Dermis microvascular lymphatic vessel endothelial cell (primary cell): ENCODE measurements at places on chromosomes 4 and X. TPM values are rescaled to one million over a fixed set of nuclear protein-coding genes. Genes with fewer than 3 reads are reported as not detected.

DNA sequence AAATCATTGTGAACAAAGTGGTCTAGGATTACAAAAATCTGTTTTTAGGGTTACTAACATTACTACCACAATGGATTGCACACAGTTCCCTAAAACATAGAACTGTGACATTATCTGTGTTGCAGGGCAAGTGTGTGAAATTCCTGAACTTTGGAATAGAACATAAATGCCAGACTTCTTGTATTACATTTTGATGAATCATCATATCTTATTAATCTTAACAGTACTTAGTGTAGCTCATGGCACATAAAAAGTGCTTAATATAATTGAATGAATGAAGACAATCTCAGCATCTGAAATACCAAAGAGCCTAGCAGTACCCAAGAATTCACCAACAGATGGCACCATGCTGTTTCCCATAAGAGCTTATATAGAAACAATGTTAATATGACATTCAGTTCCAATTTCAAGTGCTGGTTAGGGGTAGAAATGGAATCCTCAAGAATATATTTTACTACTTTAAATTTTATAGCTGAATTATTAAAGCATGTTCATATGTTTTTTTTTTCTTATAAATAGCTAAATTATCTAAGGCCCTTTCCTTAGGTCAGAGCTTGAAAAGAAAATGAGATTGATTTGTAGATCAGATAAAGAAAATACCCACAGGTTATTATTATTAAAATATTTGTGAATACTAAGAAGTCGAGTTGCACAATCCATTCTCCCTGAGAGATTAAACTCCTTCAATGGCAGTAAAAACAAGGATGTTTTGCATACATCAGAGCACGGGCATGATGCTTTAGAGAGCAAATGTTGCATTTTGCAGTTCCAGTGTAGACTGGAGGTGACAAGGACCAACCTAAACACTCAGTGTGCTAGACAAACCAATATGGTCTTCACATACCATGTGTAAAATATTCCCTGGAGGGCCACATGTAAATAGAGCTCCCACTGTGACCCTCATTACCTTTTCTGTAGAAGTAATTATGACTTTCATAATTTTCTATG, 25.7 kb upstream of the SHISA3 start:
- peak; percentile 77 for DNase-seq

Gene IL21
- not detected in 2 replicates for total RNA-seq

DNA sequence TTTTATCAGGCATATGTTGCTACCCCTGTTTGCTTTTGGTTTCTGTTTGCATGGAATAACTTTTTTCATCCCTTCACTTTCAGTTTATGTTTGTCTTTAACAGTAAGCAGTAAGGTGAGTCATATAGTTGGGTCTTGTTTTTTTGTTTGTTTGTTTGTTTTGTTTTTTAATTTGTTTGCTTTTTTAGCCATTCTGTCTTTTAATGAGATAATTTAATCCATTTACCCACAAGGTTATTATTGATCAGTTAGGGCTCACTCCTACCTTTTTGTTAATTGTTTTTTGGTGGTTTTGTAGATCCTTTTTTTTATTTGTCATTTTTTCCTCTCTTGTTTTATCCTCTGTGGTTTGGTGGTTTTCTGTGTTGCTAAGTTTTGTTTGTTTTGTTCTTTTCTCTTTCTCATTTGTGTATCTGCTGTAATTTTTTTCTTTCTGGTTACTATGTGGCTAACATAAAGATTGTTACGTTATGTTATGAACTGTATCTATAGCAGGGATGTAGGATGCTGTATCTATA, 379.5 kb upstream of the MAD2L1 start:
- DNase-seq, result no peak

DNA sequence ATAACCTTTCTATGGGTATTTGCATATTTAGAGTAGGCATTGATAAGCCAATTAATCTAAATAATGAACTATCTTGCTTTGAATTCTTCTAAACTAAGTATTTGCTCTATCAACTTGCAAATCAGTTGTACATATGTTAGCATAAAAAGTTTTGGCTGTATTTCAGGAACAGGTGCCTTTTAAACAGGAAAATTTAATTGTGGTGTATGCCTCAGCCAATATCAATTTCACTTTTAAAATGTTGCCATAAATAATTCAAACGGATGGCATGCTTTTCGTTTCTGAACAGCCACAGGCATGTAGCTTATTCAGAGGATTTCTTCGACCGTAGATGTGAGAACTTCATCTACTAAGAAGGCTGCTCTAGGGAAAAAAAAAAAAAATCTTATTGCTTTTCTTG, 99.9 kb downstream of the DCLK2 start:
- no peak for DNase-seq

Gene UCHL1
- total RNA-seq, result 24.9 and 49.9 TPM in 2 replicates

DNA sequence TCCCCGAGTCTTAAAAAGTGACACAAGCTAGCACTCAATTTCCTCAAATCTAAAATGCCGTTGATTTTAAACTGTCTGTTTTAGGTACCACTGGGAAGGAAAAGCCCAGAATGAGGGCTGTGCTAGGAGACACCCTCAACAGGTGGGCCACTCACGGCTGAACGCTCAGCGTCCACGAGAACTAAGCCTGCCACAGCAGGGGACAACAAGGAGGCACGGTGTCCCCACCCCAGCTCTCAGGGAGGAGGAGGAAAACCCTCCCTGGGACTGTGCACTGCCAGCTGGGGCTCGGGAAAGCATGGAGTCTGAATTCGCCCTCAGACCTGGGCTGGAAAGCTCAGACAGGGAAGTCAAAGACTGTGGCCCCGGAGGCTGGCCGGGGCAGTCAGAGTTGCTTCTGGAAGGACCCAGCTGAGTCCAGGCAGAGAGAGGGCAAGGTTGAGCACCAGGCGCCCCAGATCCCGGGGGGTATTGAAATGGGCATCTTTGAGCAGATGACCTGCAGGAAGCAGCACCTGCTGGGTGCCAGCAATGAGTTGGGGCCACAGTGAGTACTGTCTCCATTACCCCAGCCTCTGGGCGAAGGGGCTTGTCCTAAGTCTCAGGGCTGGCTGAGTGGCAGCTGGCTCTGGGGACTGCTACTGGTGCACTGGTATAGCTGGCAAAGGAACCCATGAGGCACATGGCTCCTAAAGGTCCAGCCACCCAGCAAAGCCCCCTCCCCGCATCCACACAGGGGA, 769 bp upstream of the CPZ start:
- no peak for DNase-seq

Gene TBC1D9
- total RNA-seq, result 47.2 and 68.8 TPM in 2 replicates

DNA sequence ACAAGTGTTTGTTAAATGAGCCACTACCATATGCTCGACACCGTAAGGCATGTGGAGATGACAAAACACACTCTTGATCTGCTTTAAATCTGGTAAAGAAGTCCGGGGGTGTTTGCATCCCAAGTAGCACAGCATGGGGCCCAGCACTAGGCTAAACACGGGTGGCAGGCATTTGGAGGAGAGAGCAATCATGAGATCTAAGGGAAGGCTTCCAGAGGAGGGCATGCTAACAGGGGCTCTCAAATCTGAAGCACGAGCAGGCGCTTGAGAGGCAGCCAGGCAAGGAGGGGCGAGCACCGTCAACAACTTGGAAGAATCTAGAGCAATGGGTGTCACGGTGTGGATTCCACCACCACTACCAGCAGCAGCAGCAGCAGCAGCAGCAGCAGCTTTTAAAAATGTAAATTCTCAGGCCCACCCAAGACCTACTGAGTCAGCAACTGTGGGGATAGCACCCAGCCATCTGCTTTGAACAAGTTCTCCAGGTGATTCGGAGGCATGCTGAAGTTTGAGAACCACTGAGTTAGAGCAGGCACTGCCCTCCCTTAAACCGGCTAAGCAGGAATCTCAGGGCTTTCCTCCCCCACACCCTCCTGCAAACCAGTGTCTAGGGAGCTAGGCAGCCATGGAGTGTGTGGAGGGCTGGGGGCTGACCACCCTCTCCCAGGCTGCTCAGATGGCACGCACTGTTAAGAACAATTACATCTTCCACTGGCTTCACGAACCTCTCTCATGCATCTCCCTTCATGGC, 70.2 kb upstream of the MAP3K15 start:
- DNase-seq, result no peak

Gene NHSL2
- 24.3 and 24.8 TPM in 2 replicates for total RNA-seq

GRCh38 chrX:45788941-45789348, 588.3 kb upstream of the DIPK2B start:
- DNase-seq, result peak; percentile 90

DNA sequence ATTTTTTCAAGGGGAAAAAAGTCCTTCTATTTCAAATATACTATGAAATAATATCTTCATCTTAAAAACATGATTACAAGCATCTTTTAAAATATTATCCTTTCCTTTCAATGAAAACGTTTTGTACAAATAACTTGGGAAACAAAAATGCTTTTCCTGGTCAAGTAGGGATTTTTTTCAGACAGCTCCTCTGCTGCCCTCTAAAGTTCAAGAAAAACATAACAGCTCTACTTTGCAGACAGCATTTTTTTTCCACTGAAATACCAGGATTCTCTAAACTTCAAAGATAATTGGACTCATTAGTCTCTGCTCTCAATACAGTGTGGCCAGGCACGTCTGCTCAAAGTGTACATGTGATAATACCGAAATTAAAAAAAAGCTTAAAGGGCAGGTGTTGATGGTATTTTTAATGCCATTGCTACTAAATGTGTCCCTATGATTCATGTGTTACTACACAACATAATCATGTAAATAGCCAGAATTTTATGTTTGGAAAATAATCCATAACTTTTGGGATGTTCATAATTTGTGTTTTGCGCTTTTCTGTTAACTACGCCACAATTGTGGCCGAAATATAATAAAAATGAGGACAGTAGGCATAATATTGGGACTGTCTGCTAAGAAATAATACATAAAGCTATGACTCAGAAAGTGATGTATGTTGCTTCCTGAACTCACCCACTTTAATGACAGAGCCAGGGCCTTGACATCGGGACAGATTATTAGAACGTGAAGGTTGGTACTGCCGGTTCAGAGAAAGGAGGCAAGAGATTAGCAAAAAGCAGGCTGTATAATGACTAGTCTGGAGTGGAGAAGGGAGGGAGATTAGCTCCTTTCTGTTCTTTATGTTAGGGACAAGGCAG, 478.9 kb downstream of the KCNIP4 start:
- DNase-seq, result no peak

DNA sequence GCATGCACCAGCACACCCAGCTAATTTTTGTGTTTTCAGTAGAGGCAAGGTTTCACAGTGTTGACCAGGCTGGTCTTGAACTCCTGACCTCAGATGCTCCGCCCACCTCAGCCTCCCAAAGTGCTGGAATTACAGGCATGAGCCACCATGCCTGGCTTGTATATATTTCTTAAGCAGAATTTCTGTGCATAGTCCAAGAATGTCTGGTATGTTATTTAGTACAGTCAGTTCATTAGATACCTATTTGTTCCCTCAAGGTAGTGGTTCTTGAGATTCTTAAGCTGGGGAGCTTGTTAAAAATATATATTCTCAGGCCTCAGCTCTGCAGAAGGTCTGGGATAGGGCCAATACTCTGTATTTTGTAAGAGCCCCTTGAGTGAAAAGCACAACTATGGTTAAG, 4.6 kb upstream of the SERTM2 start:
- DNase-seq, result no peak

DNA sequence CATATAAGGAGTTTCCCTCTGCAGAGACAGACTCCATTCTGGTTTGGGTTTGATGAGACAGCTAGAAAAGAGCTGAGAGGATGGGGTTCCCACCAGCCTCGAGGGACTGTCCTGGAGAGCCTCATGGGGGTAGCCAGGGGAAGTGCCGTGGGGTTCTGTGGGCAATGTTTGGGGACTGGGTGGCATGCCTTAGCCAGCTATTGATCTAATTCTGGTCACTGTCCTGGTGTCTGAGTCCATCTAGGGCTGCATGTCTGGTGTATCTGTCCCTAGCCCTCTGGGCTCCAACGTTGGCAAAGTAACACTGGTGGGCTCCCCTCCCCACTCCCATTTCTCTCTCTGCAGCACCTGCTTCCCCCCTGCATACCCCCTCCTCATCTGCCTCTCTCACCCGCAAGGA, 135.4 kb downstream of the SMIM20 start:
- no peak for DNase-seq

Gene CNGA1
- total RNA-seq, result not detected in 2 replicates

Gene FGF5
- 0.13 TPM in 2 replicates for total RNA-seq

DNA sequence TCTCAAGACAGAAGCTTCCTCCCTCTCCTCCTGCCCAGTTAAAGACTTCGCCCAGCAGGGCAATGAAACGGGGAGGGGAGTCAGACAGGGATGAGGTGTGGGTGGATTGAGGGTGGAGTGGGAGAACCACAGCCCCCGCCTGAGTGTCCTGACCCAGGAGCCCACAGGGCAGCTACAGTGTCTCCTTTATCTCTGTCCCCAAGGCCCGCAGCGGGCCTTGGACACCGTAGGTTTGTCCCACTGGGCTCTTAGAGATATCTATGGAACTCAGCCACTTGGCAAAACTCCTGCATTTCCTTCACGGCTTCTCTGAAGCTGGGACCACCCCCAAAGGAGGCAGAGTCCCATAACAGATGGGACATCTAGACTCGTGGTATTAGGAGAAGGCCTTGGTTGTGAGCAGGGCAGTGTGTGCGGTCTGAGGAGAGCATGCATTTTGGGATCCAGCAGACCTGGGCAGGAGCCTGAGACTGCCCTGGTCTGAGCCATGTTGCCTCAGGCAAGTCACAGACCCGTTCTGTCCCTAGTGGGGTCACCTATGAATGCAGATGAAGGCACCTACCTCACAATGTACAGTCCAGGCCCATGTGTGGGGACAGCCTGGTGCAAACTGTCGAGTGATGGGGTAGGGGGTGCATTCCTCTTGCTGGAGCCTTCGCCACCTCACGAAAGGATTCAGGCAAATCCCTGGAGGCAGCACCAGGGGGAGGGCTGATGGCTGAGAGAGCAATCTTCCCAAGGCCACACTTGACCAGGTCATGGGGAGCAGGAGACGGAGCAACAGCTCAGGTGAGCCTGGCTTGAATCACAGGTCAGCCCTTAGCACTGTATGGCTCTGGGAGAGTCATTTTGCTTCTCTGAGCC, 225.7 kb upstream of the PSAPL1 start:
- no peak for DNase-seq

Gene UTP3
- total RNA-seq, result 10.8 and 17.1 TPM in 2 replicates

GRCh38 chr4:48196758-48197504, 62.9 kb upstream of the TXK start:
- no peak for DNase-seq

GRCh38 chrX:116781926-116782325, 319.1 kb upstream of the CT83 start:
- no peak for DNase-seq

GRCh38 chrX:16711219-16711811, 1.2 kb downstream of the CTPS2 start:
- DNase-seq, result no peak

GRCh38 chrX:148763896-148764295, 263.5 kb downstream of the AFF2 start:
- no peak for DNase-seq

DNA sequence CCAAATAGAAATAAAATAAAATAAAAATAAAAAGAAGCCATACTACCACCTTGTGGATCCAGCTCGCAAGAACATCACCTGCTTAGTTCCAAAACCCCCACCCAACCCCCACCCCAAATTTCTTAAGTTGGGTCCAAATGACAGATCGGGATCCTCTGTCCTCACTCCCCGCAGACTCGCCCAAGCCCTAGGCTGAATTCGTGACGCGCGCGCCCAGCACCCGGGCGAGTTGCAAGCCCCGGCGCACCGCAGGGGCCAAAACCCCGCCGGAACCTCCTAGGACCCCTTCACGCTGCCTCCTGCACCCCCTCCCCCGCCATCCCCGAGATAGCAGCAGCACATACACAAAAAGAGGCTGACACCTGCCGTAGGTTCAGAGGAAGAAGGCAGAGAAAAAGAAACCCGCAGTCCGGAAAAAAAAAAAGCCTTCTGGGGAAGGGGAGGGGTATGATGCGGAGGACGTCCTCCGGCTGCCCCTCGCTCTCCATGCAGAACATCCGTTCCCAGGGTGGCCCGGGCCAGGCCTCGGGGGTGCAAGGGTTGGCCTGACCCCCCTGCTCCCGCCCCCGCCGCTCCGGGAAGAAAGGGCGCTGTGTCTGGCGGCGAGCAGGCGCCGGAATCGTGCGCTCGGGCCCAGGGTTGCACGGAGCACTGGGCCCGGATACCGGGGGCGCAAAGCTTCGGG, 2.6 kb downstream of the NLGN4X start:
- DNase-seq, result no peak
